ENCODE measurements at places on chromosomes 3 and 15.

DNA sequence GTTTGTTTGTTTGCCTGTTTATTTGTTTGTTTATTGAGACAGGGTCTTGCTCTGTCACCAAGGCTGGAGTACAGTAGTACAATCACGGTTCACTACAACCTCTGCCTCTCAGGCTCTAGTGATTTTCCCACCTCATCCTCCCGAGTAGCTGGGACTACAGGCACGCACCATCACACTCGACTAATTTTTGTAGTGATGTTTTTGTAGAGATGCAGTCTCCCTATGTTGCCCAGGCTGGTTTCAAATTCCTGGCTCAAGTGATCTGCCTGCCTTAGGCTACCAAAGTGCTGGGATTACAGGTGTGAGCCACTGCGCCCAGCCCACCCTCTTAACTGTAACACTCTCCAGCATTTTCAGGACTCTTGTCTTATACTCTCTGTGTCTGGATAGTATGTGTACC is 26.7 kb downstream of the PLD1 start:
- no peak for DNase-seq

DNA sequence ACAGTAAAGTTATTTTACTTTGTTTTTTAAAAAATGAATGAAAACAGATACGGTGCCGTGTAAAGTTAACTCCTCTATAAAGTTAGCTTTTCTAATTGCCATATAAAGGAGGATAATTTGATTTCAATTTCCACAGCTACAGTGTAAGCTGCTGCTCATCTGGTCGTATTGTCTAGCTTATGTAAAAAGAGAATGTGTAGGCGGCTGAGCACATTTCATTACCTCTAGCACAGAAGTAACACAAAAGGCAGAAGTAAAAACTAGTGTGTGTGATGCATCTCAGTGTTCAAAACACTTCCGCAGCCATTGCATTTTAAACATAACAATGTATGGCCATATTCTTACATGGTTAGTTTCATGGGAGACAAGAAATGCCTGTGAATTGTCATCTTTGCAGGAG is 105.0 kb upstream of the P2RY1 start:
- DNase-seq = no peak

GRCh38 chr15:70466895-70467529 is 296.3 kb downstream of the UACA start:
- DNase-seq = peak; percentile 52

DNA sequence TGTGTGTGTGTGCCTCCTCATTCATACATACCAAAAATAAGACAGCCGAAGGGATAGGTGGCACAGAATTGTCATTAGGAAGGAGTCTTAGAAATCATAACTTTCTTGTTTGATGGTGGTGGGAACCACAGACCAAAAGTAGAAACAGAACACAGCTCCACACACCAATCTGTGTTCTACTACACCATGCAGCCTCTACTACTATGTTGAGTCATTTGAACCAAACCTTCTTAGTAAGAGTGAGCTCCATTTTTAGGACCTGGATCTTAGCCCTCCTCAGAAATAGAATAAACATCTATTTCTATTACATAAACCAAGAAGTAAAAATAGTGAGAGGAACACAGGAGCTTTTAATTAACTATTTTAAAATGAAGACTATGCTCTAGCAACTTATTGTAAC is 27.9 kb upstream of the PLCH1 start:
- DNase-seq = no peak

DNA sequence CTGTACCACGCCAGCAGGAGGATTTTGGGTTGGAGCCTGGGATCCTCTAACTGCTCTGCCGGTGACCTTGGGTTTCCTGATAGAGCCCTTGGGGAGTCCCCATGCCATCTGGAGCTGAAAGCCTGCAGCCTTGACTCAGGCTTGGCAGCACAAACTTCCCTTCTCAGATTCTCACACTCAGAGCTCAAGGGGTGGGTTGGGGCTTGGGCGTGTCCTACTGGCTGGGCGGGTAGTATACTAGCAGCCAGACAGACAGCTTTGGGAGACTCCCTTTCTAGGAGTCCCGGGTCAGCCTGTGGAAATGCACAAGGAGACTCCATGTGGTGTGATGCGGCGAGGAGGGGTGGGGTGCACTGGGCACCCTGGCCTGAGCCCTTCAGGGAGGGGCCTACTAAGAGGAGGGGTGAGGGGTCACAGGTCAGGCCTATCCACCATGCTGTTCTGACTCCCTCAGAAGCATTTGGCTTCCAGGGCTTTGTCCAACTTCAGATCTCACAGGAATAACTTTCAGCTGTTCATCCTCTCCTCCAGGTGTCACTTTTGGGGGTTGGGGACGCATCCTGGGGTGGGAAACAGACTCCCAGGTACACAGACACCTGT is 21.6 kb upstream of the PLXNA1 start:
- DNase-seq = no peak

DNA sequence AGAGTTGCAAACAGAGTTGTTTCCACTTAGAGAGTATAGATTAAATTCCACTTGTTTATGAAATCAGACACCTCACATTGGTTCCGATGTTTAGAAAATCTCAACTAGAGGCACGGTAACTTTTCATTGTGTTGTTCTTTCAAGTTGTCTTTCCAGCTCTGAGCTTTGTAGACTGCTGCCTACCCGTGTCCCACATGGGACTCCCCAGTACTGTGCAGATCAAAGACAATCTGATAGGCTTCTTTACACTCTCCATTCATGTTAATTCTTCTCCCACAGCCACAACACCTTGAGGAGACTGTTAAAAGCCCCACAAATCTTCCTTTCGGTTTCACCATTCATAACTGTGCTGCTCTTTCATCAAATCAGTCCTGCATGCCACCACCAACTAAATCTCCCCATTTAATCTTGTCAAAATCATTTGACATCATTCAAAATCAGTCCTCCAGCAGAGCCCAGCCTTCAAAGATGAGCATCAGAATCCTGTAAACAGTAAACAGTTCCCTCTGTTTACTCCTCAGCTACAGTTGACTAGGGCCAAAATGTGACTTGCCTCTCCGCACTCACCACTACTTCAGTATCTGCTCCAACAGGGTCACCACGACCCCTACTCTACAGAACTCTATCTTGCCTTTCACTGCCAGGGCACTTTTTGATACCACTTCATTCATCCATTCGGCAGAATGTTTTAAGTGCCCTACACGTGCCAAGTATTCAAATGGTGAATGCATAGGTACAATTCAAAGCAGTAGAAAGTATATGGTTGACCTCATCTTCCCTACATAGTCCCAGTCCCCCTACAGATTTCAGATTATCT is 8.3 kb downstream of the ANXA2 start:
- DNase-seq = peak; percentile 39

GRCh38 chr15:78432664-78433063 is 5.4 kb upstream of the IREB2 start:
- DNase-seq = no peak

DNA sequence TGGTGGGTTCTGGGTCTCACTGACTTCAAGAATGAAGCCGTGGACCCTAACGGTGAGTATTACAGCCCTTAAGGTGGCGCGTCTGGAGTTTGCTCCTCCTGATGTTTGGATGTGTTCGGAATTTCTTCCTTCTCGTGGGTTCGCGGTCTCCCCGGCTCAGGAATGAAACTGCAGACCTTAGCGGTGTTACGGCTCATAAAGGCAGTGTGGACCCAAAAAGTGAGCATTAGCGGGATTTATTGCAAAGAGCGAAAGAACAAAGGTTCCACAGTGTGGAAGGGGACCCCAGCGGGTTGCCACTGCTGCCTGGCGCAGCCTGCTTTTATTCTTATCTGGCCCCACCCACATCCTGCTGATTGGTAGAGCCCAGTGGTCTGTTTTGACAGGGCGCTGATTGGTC is 420.5 kb upstream of the BCHE start:
- no peak for DNase-seq

GRCh38 chr3:108293858-108294257 is 2.5 kb upstream of the HHLA2 start:
- DNase-seq = peak; percentile 9

DNA sequence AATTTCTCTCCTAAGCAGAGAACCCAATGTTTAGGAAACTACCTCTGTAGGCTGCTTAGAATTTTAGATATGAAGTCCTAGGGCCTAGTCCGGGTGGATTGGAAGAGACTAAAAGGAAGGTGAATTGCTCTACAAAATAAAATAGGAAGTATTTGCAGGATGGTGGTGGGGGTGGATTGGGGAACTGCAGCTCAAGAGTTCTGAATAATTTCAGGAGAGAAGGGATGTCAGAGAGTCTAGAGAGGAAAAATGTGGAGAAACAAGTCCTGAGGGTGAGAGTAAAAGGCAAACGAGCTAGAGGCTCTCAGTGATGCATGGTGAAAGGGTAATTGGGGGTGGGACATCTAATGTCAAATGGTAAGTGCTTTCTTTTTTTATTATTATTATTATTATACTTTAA is 10.2 kb upstream of the CP start:
- DNase-seq = no peak

- DNase-seq = no peak
These were observed 217.8 kb downstream of the CHST2 start for GRCh38 chr3:143337387-143337786.

DNA sequence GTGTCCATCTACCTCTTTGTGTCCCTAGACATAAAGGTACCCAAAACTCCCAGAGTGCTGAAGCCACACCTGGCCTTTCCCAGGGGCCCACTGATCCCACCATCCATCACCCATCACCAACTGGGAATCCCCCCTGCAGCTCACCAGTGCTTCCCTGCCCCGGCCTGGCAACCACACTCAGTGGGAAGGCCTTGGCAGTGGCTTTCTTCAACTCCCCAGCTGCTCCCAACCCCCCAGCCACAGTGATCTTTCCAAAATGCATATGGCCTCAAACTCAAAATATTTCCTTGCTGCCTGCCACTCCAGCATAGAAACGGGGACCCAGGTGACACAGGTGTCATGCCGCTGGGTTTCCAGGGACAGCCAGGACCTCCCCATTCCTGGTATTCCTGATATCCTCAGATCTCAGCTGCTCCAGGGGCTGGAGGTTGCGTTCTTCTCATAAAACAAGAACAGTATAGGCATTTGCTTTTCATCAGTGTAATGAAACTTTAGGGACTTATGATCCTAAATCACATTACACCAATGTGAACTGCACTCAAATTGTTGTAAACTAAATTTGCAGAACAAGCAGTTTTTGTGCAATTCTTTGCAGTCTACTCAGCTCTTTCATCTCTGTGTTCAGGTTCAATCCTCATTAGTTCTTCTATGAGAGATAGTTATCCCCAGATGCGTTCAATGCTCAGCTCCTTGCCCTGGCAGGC is 1.3 kb downstream of the OCA2 start:
- DNase-seq = no peak

DNA sequence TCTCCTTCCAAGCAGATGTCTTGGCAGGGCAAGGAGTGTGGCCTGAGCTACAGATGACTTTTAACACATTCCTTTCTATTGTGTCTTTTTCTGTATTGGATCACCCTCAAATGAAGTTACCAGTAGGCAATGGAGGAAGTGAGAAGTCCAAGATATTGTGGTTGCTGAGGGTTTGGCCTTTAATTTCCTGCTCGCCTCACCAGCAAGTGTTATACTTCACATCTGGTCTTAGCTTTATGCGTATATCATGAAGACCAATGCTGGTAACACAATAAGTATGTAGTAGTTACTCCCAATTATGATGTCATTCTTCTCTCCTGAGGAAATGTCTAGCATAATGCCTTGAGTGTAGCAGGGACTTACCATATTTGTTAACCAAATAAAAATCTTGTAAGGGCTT is 179.9 kb downstream of the ZIC1 start:
- no peak for DNase-seq

DNA sequence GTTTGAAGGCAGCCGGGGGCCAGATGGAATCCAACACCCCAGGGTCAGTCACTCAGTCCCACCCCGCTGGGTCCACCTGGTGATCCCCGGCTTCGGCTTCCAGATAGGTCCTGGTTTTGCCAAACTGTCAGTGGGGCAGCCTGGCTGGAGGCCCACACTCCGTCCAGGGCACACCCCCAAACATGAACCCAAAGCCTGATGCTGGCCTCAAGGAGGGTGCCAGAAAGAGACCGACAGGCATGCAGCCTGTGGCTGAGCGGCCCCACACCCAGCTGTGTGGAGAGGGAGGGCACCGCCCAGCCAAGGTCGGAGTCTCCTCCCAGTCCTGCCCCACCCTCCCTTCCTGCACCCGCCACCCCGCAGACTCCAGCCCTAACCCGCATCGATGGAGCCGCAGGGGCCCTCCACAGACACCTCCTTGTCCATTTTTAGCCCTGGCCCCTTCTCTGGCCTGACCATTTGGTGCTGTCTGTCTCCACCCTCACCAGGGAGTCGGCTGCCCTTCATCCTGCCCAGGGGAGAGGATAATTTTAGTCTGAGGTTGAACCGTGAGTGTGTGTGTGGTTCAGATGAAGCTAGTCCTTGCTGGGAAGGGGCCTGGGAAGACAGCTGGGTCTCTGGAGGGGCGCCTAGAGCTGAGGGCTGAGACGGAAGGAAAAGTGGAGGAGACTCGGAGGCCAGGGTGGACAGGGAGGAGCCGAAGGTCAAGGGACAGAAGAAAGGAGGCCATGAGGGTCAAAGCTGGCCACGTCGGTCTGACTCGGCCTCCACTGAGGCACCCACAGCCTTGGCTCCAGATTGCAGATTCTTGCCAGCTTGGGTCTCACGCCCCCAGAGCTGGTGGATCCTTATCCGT is 23.1 kb downstream of the TNK2 start:
- DNase-seq = no peak

- DNase-seq = no peak
These were observed 43.9 kb downstream of the GOLIM4 start for GRCh38 chr3:168051531-168052471.

GRCh38 chr3:193040836-193041672 is 123.4 kb upstream of the MB21D2 start:
- peak; percentile 32 for DNase-seq

DNA sequence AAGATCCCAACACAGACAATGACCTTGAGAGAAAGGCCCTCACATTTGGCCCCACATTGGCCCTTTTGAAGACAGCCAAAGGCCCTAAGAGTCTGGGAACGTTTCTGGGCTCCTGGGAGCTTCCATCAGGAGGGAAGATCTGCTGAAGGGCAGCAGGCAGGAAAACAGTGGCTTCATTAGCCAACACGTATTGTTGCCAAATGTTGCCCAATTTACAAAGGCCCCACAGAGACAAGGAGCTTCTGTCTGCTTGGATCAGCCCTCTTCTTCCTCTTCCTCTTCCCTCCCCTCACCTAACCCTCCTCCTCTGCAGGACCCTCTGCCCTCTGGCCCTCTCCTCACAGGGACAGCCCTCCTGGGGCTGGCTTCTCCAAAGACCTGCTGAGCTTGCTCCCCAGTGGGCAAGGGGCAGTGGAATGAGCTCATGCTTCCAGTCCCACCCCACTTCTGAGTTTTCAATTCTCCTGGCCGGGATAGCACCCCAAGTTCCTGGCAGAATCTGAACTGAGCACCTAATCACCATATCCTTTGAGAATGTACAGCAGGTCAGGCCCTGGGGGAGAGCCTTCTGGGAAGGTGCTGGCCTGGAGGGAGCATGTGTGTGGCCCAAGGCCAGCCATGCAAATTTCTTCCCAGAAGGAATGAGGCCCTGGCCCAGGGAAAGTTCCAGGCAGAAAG is 5.1 kb upstream of the LTF start:
- DNase-seq = no peak

DNA sequence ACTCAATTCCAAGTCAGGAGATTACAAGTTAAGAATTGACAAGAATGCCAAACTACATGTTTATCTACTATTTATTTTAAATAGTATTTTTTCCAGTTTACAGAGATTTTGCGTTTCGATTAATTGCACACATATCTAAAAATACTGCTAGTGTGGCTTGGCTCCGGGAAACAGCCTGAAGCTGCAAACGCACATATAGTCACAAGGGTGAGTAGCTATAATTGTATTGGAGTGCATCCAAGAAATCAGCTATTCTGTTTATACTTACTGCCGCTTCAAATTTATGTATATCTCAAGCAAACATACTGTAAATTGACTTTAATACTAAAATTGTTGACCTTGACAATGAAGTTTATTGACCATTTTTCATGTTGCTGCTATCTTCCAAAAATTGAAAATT is 77.0 kb upstream of the PLSCR5 start:
- no peak for DNase-seq

All from CD4-positive, alpha-beta T cell treated with Interleukin-6 at 100 ng/mL for 8 hours (primary cell).